ENCODE measurements at places on chromosomes 12 and 14.

GRCh38 chr14:53180272-53181221 lies 27.4 kb upstream of the DDHD1 start:
- no peak for DNase-seq

- no peak for DNase-seq
Observed at GRCh38 chr14:71754422-71755095, 177.7 kb upstream of the RGS6 start.

DNA sequence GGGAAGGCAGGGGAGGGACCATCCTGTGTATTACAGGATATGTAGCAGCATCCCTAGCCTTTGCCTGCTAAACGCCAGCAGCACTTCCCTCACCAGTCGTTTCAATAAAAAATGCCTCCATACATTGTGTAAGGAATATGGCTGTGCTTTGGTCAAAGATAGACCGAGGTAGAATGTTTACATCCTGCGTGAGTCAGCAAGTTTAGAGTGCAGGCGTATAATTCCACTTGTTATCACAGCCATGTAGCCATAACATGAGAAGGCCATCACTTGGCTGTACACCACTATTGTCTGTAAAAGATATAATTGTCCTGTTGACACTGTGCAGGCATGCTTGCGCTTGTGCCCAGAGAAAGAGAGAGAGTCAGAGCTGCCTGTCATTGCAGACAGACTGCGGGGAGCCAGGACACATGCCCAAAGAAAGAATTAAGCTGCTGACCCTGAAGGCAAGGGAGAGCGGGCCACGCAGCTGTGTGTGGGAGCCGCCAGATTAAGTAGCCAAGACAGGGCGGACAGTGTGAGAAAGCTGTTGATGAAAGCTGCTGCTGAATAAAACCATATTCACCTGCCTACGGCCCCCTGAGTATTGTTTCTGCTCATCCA lies 68.4 kb downstream of the CRACR2A start:
- DNase-seq = no peak

DNA sequence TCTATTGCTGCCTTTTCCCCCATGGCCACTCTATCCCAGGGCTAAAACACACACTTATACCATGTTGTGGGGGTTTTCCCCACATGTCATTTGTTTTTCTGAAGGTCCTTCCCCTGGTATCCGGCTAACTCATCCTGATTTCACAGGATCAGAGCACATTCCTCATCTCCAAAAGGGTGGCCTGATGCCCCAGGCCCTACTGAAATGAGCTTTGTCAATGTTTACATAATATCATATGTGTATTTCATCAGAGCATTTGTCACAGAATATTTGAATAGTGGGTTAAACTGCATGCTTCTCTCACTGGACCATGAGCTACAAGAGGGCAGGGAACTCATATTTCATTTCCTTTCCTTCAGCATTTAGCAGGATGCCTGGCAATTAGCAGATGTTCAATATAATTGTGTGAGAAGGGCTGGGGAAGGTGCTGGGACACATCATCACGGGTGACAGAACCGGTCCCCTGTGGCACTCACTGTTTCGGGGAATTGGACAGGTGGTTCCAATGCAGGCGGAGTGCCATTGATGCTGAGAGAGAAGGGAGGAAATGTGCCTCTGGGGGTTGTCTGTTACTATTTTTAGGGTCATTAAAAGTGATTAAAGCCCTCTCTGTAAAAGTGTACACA lies 26.8 kb downstream of the EMP1 start:
- no peak for DNase-seq

DNA sequence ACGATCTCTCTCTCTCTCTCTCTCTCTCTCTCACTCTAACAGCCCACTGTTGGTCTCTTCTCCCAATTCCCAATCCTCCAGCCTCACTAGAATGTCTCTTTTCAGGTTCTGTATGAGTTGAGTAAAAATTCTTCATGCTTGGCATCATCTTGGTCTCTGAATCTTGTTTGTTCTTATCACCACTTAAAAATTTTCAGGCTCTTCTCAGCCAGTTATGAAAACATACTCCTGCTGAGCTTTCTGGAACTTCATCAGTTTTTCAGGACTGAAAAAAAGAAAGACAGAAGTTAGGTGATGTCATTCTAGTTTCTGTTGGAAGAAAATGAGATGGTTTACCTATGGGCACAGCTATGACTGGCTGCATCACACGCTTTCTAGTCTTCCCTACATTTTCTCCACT lies 11.5 kb upstream of the IL22 start:
- DNase-seq = no peak

- no peak for DNase-seq
Observed at GRCh38 chr14:49863487-49864281, 11.1 kb upstream of the NEMF start.

DNA sequence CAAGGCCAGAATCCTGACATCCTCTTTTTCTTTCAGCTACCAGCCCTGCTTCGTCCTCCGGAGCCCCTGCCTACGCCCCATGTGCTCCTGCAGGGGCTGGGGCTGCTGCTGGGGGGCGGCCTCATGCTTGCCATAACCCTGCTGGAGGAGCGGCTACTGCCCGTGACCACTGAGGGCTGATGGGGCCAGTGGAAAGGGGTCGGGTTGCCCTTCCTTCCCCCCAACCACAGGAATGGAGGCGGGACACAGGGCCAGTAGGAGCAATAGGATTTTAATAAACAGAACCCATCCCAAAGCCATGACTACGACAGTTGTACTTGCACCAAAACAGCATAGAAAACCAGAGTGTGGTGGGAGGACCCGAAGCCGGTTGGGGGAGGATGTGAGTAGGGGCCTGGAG lies 7.7 kb downstream of the SLC39A5 start:
- DNase-seq = no peak

GRCh38 chr12:105761075-105761474 lies 377.7 kb downstream of the NUAK1 start:
- no peak for DNase-seq

GRCh38 chr12:50610171-50610570 lies 105.4 kb downstream of the DIP2B start:
- no peak for DNase-seq

GRCh38 chr14:103512701-103513611 lies 9.7 kb downstream of the CKB start:
- DNase-seq = peak; percentile 80

DNA sequence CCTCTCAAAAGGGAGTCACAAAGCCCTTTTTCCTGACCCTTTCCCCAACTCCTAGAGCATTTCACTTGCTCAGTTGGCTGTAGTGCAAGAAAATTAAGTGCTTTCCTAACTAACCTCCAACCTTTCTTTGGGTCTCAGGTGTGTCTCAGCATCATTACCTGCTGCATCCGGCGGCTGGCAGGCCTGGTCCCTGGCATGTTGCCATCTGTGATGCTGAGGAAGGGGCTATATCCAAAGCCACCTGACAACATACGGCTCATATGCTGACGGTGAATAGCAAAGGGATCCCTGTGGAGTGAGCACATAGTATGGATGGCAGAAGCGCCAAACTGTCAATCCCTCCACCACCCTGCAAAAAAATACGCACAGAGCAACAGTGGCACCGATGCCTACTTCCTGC lies 1.2 kb downstream of the MLF2 start:
- no peak for DNase-seq

- no peak for DNase-seq
Observed at GRCh38 chr14:91346838-91347173, 70.8 kb downstream of the CCDC88C start.

Measured in posterior cingulate gyrus (tissue), 11 donors.